Esophagus muscularis mucosa (tissue), 4 donors: ENCODE measurements at places on chromosomes 1 and 21.

DNA sequence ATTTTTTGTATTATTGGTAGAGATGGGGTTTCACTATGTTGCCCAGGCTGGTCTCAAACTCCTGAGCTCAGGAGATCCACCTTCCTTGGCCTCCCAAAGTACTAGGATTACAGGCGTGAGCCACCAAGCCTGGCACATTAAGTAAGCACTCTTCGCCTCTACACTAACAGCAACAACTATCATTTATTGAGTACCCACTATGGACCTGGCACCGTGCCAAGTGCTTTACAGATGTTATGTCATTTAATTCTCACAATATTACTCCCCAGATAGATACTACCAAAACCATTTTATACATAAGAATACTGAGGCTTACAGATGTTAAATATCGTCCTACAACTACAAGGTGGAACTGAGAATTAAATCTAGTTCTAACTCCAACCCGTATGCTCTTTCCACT lies 50.1 kb downstream of the TUT4 start:
- no peak for DNase-seq

DNA sequence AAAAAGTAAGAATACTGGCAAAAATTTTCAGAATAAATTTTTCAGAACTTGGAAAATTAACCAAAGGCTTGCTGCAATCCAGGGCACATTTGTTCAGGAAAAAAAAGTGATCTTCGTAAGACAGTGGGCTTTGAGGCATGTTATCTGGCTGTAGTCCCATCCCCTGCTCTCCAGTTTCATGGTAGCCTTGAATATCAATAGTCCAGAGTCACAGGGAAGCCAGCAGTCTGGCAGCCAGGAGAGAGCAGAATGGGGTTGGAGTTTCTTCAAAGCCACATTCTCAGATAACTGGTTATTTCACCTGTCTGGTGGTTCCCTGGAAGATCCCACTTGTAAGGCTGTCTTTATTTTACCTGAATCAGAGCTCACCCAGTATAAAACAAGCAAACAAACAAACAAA lies 669.3 kb downstream of the MATN1 start:
- no peak for DNase-seq

DNA sequence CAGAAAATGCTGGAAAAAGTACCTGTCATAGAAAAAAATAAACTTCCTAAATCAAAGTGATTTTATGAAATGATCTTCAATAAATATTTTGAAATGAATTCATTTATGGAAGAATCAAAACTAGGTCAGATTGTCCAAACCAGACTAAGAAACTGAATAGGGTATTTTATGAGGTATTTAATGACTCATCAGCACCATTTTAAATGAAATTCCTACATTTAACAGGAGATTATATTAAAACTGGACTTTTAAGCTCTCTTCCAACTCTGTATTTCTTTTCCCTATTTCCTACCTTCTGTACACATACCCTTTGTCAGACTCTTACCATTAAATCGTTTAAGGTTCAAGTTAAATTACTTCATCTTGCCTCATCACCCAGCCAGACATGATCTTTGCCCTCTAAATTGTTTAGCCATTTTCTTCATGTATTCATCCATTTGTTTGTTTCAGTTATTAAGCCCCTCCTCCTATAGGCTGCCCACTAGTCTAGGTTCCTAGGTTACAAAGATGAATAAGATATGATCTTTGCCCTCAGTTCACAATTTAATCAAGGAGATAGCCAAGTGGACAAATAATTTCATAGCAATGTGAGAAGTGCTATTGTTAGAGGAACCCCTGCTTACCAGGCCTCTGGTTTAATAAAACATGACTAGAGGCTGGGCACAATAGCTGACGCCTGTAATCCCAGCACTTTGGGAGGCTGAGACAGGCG lies 25.0 kb downstream of the TATDN3 start:
- no peak for DNase-seq

GRCh38 chr1:234437423-234438171 lies 41.4 kb downstream of the TARBP1 start:
- DNase-seq: no peak
